ENCODE measurements at places on chromosomes 3 and 15.

DNA sequence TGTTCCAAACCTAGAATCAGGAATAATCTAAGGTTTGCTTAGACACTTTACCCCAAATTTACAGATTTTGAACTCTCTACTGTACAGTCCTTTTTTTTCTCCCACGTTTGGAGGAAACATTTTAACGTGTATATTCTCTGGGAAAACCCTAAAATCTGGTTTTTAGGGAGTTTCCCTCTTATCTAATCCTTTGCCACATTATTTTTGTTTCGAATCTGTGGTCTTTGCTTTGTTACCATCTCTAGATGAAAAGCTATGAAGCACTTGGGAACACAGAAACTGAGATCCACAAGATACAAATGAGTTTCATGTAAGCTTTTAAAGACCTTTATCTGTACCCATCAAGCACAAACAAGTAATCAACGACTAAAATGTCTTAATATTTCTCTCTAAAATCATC lies 41.3 kb downstream of the PLD1 start:
- no peaks in the 10 kb centered on the region for H3K27me3 ChIP-seq
- H3K36me3 ChIP-seq: no peaks in the 10 kb centered on the region
- no peak overlapping the region for H3K27ac ChIP-seq
- H3K4me3 ChIP-seq: no peak overlapping the region
- no peak for DNase-seq

GRCh38 chr3:126983653-126984390 lies 907 bp downstream of the PLXNA1 start:
- DNase-seq: no peak
- H3K27me3 ChIP-seq: no peaks in the 10 kb centered on the region
- H3K36me3 ChIP-seq: peaks cover 3% of the 10 kb centered on the region

DNA sequence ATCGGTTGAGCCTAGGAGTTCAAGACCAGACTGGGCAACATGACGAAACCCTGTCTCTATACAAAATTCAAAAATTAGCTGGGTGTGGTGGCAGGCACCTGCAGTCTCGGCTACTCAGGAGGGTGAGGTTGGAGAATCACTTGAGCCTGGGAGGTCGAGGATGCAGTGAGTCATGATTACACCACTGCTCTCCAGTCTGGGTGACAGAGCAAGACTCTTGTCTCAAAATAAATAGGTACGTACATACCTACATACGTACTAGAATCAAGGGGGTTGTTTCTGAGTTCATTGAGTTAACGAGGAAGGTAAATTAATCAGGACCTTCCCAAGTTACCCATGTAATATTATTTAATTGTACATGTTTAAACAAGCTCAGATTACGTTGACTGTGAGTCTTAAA lies 97.5 kb downstream of the CHL1 start:
- H3K36me3 ChIP-seq: no peaks in the 10 kb centered on the region
- H3K4me3 ChIP-seq: no peak overlapping the region
- H3K27ac ChIP-seq: no peak overlapping the region
- no peaks in the 10 kb centered on the region for H3K27me3 ChIP-seq
- H3K4me1 ChIP-seq: no peaks in the 10 kb centered on the region
- no peak for DNase-seq

GRCh38 chr3:113532698-113533533 lies 561 bp downstream of the SIDT1 start:
- peaks cover 29% of the 10 kb centered on the region for H3K4me1 ChIP-seq
- DNase-seq: peak; percentile 50
- H3K27me3 ChIP-seq: peaks cover 14% of the 10 kb centered on the region

- no peak for DNase-seq
- no peak overlapping the region for H3K4me3 ChIP-seq
- no peaks in the 10 kb centered on the region for H3K36me3 ChIP-seq
- H3K4me1 ChIP-seq: no peaks in the 10 kb centered on the region
Observed at GRCh38 chr3:87179642-87180041, 47.5 kb upstream of the CHMP2B start.

Measured in lower lobe of right lung (tissue), 2 donors.